ENCODE measurements at places on chromosomes 12 and 14.
A peak's percentile ranks its signal among the peaks of the same experiment; 100 is the strongest.

DNA sequence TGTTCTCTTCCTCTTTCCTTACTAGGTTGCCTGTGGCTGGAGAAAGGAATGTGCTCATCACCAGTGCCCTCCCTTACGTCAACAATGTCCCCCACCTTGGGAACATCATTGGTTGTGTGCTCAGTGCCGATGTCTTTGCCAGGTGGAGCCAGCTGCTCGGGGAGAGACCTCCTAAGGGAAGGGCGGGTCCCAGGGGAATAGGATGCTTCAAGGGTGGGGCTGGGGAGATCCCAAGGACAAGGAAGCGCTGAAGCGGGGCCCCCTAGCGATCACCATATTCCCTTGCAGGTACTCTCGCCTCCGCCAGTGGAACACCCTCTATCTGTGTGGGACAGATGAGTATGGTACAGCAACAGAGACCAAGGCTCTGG lies 10.2 kb downstream of the MARS1 start:
- DNase-seq = no peak

DNA sequence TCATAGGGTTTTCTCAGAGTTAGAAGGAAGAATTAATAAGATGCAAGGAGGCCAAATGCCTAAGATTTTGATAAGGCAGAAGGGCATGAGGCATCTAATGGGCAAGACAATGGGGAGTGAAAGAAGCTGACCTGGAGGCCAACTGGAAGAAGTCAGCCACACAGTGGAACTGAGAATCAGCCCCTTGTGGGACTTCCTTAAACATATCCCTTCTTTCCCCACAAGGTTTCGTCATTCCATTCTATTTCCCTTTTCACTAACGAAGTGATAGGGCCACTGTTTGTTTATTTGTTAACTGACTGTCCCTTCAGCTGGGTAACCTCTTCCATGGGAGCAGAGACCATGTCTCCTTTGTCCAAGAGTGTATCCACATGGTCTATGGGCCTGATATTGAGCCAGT lies 86.2 kb downstream of the HELB start:
- no peak for DNase-seq

- peak; percentile 67 for DNase-seq
These were observed 48.6 kb downstream of the AP5M1 start for GRCh38 chr14:57317248-57317833.

- peak; percentile 96 for DNase-seq
These were observed 16.4 kb downstream of the CEP170B start for GRCh38 chr14:104881369-104881979.

GRCh38 chr14:101520621-101521472 lies 40.4 kb upstream of the DIO3 start:
- DNase-seq = no peak

DNA sequence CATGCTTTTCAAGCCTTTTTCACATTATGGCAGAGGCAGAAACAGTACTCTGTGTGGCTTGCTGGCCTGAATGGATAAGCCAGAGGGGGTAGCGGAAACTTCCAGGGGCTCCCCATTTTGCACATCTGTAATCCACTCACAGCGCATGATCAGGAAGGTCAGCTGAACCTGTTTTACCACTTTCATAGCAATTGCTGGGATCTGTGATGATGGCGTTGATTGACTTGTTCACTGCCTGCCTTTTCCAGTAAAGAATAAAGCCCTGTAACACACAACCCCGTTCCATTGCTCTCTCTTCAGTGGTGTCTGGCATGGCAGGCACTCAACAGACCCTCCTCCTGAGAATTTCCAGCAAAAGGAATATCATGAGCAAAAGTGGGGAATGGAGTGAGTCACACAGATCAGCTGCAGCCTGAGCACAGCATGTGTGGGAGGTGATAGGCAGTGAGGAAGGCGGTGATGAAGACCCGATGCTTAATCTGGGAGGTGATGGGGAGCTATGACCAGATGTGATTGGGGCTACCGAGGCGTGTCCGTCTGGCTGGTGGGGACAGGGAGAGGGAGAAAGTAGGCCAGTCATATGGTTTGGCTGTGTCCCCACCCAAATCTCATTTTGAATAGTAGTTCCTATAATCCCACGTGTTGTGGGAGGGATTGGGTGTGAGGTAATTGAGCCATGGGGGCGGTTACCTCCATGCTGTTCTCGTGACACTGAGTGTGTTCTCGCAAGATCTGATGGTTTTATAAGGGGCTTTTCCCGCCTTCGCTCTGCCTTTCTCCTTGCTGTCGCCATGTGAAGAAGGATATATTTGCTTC lies 44.7 kb upstream of the CHST11 start:
- no peak for DNase-seq

DNA sequence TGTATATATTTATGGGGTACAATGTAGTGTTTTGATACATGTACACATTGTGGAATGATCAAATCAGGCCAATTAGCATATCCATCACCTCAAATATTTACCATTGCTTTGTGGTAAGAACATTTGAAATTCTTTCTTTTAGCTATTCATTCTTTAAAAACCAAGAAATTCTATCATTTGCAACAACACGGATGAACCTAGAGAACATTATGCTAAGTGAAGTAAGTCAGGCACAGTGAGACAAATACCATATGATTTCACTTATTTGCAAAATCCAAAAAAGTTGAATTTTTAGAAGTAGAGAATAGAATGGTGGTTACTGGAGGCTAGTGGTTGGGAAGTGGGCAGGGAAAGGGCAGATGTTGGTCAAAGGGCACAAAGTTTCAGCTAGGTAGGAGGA lies 129.3 kb upstream of the PTPRQ start:
- DNase-seq = no peak

DNA sequence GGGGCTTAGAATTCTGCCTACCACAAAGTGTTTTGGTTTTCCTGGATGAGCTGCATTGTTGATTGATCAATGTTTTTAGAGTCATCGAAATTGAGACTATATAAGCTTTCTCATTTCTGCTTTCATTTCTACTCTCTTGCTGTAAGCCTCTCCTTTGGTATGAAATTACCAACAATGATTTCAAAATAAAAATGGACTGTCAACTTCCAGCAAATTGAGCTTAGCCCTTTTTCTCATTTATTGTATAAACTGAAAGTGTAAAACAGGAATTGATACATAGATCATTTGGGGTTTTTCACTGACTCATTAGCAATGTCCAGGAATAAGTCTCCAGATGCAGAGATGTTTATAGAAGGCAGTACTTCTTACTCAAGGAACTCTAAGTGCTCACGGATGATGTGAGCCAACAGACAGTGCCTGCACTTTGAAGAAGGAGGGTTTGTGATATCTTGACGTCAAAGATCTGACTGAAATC lies 20.0 kb upstream of the PCNX1 start:
- no peak for DNase-seq

- no peak for DNase-seq
These were observed 60.0 kb upstream of the GZMB start for GRCh38 chr14:24693983-24694382.

GRCh38 chr12:76976777-76977382 lies 88.5 kb downstream of the E2F7 start:
- no peak for DNase-seq

GRCh38 chr14:34956931-34957330 lies 25.9 kb upstream of the SRP54 start:
- DNase-seq = no peak

DNA sequence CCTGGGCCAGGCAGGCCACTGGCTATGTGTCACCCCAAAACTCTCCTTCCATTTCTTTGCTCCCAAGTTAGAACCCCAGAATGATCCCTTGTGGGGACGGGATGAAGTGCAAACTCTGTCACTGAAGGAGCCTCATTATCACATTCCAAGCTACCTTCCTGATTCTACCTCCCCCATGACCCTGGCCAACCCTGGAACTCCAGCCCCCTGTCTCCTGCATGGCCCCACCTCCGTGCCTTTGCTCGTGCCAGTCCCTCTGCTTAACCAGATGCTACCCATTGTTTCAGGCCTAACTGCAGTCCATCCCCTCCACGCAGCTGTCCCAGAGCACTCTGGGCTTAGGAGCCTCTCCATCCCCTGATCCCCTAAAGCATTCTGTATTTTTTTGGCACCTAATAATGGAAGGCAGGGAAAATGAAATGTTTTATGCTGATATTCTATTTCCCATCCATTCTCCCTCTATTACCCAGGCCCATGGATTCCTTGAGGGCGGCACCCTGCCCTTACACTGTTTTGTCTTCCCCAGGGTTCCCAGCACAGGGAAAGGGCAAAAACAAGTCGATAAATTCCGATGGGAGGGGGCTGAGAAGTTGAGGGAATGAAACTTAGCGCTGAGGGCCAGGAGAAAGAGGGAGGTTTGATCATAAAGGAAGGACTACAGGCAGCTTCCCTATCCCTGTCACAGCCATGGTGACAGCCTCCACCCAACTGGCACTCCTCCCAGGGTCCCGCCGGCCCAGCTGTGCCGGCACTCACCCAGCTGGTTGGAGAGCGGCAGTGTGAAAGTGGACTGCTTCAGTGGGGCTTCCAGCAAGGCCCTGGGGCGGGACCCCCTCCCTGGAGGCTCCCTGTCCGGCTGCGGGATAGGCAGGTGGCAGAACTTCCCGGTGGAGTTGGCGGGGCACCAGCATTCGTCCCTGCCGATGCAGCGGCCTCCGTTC lies 58.1 kb downstream of the ISCA2 start:
- no peak for DNase-seq

GRCh38 chr14:71060825-71061455 lies 153.7 kb downstream of the PCNX1 start:
- DNase-seq = no peak

DNA sequence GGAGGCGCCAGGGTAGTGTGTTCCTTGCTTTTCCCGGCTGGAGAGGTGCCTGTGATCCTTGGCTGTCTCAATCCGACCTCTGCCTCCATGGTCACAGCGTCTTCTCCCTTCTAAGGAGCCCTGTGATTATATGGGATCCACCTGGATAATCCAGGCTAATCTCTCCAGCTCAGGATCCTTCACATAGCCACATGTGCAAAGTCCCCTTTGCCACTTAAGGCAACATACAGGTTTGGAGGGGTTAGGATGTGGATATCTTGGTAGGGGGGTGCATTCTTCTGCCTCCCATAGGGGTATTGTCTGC lies 1.2 kb upstream of the HVCN1 start:
- DNase-seq = no peak

DNA sequence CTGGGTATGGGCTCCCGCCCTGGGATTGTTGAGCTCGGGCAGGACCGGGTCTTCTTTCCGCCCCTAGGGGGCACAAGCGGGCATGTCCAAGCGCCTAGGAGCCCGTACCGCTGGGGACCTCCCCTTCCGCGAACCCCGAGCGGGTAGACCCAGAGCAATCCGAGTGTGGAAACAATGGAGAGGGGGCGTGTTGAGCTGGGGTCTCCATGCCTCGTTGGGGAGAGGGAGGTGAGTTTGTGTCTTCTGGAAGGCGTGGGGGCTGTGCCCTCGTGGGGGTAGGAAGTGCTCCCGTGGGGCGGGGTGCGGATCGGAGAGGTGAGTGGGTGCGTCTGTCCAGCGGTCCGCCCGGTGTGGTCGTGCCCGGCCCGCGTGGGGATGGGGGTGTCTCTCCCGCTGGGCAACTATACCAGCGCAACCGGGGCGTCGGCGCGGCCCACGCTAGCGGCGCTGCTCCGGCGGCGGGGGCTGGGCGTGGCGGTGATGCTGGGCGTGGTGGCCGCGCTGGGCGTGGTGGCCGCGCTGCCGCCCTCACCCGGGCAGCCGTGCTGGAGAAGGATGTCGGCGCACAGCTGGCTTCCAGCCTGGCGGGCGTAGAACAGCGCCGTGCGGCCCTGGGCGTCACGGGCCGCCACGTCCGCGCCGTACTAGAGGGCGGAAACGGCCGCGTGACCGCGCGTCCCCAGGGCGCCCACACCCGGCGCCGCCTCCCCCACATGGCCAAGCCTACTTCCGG lies 12.2 kb downstream of the AGAP2 start:
- DNase-seq = peak; percentile 85

DNA sequence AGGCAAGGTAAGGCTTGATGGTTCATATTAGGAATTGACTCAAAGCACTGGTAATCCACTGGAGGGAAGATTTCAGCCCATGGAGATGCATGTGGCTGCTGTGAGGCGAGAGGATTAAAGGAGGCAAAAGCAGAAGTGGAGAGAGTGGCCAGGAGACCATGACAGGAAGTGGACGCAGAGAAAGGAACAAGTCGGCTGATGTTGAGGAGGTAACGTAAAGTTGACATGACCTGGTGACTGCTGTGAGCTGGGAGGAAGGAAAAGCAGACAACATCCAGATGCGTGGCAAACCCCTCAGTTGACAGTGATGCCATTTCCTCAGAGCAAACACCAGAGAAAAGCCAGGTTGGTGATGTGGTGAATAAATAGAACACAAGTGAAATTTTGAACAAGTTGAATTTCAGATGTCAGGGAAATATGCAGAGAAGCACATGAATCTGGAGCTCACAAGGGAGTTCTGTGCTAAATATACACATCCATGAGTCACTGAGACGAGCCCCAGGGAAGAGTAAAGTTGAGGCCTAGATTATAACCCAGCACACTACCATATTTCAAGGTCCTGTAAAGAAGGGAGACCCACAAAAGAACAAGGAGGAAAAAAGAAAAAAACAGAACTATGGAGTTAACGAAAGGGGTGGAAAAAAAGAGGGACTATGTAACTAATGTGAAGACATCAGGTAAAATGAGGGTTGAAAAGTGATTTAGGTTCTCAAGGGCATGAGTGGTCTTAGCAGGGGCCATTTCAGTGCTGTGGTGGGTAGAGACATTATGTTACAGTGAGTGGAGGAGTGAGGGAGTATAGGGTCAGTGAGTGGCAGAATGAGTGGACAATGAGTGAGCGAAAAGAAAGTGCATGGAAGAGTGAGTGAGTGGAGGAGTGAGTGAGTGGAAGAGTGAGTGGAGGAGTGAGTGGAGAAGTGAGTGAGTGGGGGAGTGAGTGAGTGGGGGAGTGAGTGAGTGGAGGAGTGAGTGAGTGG lies 61.6 kb upstream of the GZMB start:
- DNase-seq = no peak

- no peak for DNase-seq
These were observed 398 bp upstream of the MSRB3 start for GRCh38 chr12:65277994-65278575.

DNA sequence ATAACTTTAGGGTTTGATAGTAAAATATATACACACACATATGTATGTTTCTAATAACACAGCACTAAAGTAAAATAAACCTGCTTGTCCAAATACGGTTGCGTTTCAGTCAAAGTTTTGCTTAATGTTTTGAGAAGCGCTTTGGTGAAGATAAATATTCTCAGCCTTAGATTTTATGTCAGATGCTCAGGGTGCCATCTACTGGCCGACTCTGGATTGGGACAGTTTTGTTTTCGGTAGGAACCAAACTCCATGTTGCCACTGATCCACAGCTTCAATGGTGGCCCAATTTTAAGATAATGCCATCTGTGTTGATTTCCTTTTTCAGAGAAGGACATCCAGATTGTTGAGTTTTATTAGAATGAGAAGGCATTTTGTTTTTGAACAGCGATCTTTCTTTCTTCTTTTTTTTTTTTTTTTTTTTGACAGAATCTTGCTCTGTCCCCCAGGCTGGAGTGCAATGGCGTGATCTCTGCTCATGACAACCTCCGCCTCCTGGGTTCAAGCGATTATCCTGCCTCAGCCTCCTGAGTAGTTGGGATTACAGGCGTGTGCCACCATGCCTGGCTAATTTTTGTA lies 43.1 kb downstream of the LLPH start:
- DNase-seq = peak; percentile 26

GRCh38 chr12:7485095-7485494 lies 18.5 kb downstream of the CD163 start:
- DNase-seq = no peak

Measured in NCI-H2081 (cell line).